Mesothelial cell of epicardium (in vitro differentiated cells): ENCODE measurements at places on chromosomes 13 and 19. TPM values are rescaled to one million over a fixed set of nuclear protein-coding genes. Genes with fewer than 3 reads are reported as not detected.

DNA sequence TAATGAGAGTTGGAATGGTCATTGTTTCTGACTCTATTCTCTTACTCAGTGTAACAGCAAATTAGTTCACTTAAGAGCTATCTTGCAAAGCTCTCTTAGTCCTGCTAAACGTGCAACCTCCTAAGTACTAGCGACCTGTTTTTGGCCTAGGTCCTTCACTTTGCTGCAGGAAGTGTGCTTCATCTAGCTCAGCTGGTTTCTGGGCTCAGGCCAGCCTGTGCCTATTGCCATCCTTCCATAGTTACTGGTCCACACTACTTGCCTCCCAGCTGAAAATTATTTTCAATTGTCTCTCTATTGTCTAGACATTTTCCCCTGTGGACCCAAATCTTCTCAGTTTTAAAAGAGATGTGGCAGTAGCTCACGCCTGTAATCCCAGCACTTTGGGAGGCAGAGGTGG lies 561.3 kb downstream of the FGF9 start:
- H3K27me3 ChIP-seq, result no peaks in the 10 kb centered on the region
- H3K4me3 ChIP-seq, result no peak overlapping the region
- H3K27ac ChIP-seq, result no peak overlapping the region
- H3K36me3 ChIP-seq, result no peaks in the 10 kb centered on the region

GRCh38 chr19:47582320-47582909 lies 9.5 kb upstream of the ZNF541 start:
- H3K27me3 ChIP-seq, result no peaks in the 10 kb centered on the region
- peaks cover 16% of the 10 kb centered on the region for H3K4me1 ChIP-seq
- H3K36me3 ChIP-seq, result no peaks in the 10 kb centered on the region
- peak overlapping the region; percentile 0 for H3K4me3 ChIP-seq

DNA sequence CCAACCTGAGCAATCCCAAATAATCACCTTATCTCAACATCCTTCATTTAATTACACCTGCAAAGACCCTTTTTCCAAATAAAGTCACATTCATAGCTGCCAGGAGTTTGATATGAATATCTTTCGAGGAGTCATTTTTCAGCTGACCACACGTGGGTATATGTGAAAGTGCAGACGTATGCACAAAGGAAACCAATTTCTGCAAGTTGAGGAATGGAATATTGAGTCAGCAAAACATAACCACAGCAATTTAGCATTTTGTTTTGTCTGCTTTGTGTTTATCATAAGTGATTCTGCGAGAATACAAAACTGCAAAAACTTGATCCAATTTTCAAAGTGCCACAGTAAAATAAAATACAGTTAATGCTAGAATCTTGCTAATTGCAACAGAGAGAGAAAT lies 295.9 kb downstream of the SUCLA2 start:
- H3K4me3 ChIP-seq, result no peak overlapping the region
- H3K36me3 ChIP-seq, result no peaks in the 10 kb centered on the region
- H3K4me1 ChIP-seq, result peaks cover 8% of the 10 kb centered on the region

RFPL4A gene
- not detected in 3 replicates for total RNA-seq

- H3K4me3 ChIP-seq, result no peak overlapping the region
- no peaks in the 10 kb centered on the region for H3K36me3 ChIP-seq
- H3K27ac ChIP-seq, result no peak overlapping the region
Measured at GRCh38 chr13:28464861-28465460, 30.0 kb downstream of the FLT1 start.

GRCh38 chr13:31367410-31367809 lies 167.6 kb downstream of the B3GLCT start:
- peaks cover 4% of the 10 kb centered on the region for H3K27me3 ChIP-seq
- H3K27ac ChIP-seq, result no peak overlapping the region
- DNase-seq, result no peak

GRCh38 chr13:109389456-109389855 lies 396.9 kb downstream of the IRS2 start:
- H3K4me1 ChIP-seq, result no peaks in the 10 kb centered on the region
- H3K36me3 ChIP-seq, result no peaks in the 10 kb centered on the region
- no peak for DNase-seq
- no peak overlapping the region for H3K4me3 ChIP-seq
- no peak overlapping the region for H3K27ac ChIP-seq

DNA sequence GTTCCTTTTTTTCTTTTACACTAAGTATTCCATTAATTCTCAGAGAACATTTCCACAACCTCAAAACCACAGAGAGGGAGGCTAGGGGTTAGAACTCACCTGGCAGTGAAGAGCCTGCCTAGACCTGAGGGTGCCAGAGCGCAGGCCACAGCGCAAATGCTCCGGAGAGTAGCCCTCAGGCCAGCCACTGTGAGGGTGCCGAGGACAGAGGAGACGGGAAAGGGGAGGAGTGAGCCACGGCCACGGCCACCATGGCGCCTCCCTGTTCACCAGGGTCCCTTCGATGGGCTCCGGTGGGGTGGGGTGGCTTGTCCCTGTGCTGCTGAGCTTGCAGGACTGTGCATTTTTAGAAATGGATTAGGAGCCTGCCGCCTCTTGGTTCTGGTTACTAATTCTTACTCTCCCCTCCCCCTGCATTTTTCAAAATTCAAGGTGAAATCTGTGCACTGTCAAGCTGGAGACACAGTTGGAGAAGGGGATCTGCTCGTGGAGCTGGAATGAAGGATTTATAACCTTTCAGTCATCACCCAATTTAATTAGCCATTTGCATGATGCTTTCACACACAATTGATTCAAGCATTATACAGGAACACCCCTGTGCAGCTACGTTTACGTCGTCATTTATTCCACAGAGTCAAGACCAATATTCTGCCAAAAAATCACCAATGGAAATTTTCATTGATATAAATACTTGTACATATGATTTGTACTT lies 58.8 kb downstream of the GGACT start:
- H3K27me3 ChIP-seq, result no peaks in the 10 kb centered on the region
- peaks cover 20% of the 10 kb centered on the region for H3K36me3 ChIP-seq
- no peak overlapping the region for H3K4me3 ChIP-seq
- peaks cover 6% of the 10 kb centered on the region for H3K4me1 ChIP-seq
- no peak overlapping the region for H3K27ac ChIP-seq

ZNF578 gene
- total RNA-seq, result 0.34 to 0.69 TPM (median 0.56 TPM) in 3 replicates

DNA sequence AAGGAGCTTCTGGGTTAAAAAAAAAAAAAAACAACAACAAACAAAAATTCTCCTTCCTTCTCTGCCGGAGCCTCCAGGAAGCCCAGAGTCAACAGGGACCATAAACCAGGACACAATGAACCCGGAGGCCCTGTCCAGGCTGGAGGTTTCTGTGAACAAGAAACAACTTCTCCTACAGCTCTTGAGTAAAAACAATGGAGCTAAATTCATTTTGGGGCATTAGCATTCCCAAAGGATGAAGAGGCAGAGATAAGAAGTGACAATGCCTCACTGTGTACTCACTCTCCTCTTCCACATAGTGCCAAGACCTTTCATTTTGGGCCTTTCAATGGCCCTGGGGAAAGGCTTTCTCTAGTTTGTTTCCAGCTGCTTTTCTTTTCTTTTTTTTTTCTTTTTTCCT lies 9.0 kb downstream of the RHPN2 start:
- H3K4me3 ChIP-seq, result no peak overlapping the region
- DNase-seq, result no peak
- H3K27me3 ChIP-seq, result no peaks in the 10 kb centered on the region
- peak overlapping the region; percentile 47 for H3K27ac ChIP-seq
- no peaks in the 10 kb centered on the region for H3K36me3 ChIP-seq
- peaks cover 12% of the 10 kb centered on the region for H3K4me1 ChIP-seq

CEACAM16 gene
- not detected in 3 replicates for total RNA-seq

TMEM145 gene
- total RNA-seq, result 0.25 to 0.92 TPM (median 0.42 TPM) in 3 replicates

DNA sequence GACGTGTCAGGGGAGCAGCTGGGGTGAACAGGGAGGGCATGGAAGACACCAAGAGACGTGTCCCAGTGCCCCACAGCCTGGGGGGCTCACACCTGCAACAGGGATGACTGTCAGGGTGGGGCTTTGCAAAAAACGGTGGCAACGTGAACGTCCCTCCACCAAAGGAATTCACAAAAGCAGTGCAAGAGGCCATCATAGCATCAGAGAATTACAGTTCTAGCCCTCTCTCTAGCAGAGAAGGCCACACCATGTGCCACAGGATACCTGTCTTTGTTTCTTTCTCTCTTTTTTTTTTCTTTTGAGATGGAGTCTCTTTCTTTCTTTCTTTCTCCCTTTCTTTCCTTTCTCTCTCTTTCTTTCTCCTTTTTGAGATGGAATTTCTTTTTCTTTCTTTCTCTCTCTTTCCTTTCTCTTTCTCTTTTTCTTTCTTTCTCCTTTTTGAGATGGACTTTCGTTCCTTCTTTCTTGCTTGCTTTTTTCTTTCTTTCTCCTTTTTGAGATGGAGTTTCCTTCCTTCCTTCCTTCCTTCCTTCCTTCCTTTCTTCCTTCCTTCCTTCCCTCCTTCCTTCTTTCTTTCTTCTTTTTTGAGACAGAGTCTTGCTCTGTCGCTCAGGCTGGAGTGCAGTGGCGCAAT lies 17.1 kb upstream of the ATP11A start:
- H3K4me3 ChIP-seq, result no peak overlapping the region
- no peak overlapping the region for H3K27ac ChIP-seq
- no peaks in the 10 kb centered on the region for H3K36me3 ChIP-seq

- H3K4me3 ChIP-seq, result no peak overlapping the region
- H3K27me3 ChIP-seq, result no peaks in the 10 kb centered on the region
- H3K36me3 ChIP-seq, result no peaks in the 10 kb centered on the region
- no peak overlapping the region for H3K27ac ChIP-seq
Measured at GRCh38 chr13:98843482-98843877, 91.0 kb upstream of the SLC15A1 start.

DNA sequence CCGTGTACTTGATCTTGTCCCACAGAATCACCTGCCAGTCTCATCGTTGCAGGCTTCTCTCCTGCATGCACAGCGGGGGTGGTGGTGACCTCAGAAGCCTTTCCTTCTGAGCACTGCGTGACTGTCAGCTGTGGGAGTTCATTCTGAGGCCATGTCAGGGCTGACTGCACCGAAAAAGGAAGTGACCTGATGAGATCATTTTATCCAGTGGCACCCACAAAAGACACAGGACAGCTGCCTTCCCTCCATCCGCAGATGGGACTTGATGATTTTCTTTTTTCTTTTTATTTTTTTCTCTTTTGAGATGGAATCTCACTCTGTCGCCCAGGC lies 89.7 kb downstream of the RAB20 start:
- peak overlapping the region; percentile 19 for H3K27ac ChIP-seq
- no peak for DNase-seq
- H3K36me3 ChIP-seq, result peaks cover 38% of the 10 kb centered on the region
- no peaks in the 10 kb centered on the region for H3K4me1 ChIP-seq

COG3 gene
- 30.4 to 38.3 TPM (median 34.0 TPM) in 3 replicates for total RNA-seq

DNA sequence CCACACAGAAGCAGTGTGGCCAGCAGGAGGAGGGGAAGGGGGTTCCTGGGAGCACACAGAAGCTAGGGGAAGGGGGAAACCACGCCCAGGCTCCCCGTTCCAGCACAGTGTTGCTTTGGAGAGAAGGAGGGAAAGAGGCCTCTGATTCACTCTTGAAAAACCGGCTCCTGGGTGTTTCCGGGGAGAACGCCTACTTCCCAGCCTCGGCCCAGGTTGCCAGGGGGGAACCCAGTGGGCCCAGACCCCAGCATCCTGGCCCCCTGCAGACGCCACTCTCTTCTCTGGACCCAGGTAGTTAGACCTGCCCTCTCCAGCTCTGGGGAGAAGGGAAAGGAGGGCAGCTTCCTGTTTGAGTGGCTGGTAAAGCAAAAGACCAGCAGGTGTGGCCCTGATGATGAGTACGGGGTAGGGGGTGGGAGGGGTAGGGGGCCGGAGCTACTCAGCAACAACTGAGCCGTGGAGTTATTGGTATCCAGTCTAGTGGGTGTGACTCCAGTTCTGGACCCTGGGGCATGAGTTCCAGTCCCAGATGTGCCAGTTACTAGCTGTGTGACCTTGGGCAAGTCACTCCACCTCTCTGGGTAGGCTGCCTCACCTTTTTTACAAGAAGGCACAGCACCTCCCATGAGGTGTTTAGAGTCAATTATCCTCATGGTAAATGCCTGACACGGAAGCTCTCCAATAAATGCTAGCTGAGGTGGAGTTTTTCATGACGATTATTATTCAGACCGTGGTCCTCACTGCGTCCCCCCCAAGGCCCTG lies 836 bp downstream of the GIPC1 start:
- peak overlapping the region; percentile 92 for H3K27ac ChIP-seq
- H3K4me3 ChIP-seq, result peak overlapping the region; percentile 84
- peaks cover 25% of the 10 kb centered on the region for H3K4me1 ChIP-seq
- DNase-seq, result no peak
- no peaks in the 10 kb centered on the region for H3K27me3 ChIP-seq

PSPN gene
- total RNA-seq, result 3.5 to 3.8 TPM (median 3.6 TPM) in 3 replicates

PRRG2 gene
- total RNA-seq, result 0.87 to 1.4 TPM (median 1.1 TPM) in 3 replicates

- no peaks in the 10 kb centered on the region for H3K27me3 ChIP-seq
- no peak overlapping the region for H3K4me3 ChIP-seq
- DNase-seq, result no peak
- no peaks in the 10 kb centered on the region for H3K36me3 ChIP-seq
- no peak overlapping the region for H3K27ac ChIP-seq
Measured at GRCh38 chr13:79445968-79446645, 34.8 kb upstream of the NDFIP2 start.

- peaks cover 1% of the 10 kb centered on the region for H3K4me1 ChIP-seq
- H3K27ac ChIP-seq, result peak overlapping the region; percentile 1
- H3K27me3 ChIP-seq, result no peaks in the 10 kb centered on the region
- no peaks in the 10 kb centered on the region for H3K36me3 ChIP-seq
- no peak for DNase-seq
- no peak overlapping the region for H3K4me3 ChIP-seq
Measured at GRCh38 chr13:92682832-92683517, 543.6 kb upstream of the GPC6 start.

DNA sequence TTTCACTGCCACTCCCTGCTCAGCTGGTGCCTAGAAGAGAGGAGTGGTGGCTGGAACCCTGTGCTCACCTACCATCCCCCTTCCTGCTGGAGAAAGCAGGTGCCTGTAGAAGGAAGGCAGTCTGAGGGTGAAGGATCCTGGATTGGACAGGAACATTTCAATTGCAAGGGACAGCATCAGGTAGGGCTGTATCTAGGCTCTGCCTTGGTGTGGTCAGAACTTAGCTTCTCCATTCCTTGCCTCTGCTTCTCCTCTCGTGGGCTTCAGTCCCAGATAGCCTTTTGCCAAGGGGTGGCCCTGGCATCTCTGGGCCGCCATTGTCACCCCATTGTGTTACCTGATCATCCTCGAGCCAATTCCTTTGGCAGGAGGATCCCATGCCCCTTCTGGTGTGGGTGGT lies 73.2 kb upstream of the KCTD15 start:
- H3K27ac ChIP-seq, result no peak overlapping the region
- peaks cover 9% of the 10 kb centered on the region for H3K27me3 ChIP-seq
- DNase-seq, result no peak
- H3K4me1 ChIP-seq, result no peaks in the 10 kb centered on the region

GRCh38 chr19:1817553-1818179 lies 5.6 kb upstream of the ATP8B3 start:
- DNase-seq, result no peak
- H3K36me3 ChIP-seq, result peaks cover 7% of the 10 kb centered on the region
- H3K4me3 ChIP-seq, result no peak overlapping the region
- H3K4me1 ChIP-seq, result peaks cover 5% of the 10 kb centered on the region
- no peaks in the 10 kb centered on the region for H3K27me3 ChIP-seq
- no peak overlapping the region for H3K27ac ChIP-seq
